ENCODE measurements at places on chromosomes 1 and 21.

DNA sequence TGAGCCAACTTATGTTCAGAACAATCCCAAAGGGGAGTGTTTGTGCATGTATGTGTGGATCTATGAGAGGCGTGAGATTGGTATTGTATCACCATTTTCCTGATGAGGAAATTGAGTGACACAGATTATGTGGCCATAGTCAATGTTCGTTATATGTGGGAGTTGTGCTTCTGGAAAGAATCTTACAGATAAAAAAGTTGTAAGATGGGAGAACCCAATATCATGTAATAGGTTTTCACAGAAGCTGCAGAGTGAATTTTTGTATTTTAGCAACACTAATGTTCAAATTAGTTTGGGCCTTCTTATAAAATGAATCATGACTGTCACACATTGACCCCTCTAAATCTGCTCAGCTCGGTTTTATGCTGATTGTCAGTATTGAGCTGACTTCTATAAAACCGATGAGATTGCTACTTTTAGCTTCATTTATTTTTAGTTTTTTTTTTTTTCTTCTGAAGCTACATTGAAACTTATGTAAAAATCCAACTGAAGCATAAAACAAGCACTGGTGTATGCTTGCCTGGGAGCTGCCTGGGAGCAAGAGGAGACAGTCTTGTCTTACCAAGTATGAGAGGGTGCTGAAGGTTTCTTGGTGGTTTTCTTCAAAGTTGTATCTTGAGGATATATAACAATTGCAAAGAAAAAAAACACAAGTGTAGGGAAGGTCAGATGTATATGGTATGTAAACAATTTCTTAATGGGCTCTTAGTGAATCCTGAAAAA, 4.1 kb downstream of the RWDD3 start:
- no peak for DNase-seq

- no peak for DNase-seq
Observed at GRCh38 chr1:179066471-179066870, 15.4 kb upstream of the TOR3A start.

DNA sequence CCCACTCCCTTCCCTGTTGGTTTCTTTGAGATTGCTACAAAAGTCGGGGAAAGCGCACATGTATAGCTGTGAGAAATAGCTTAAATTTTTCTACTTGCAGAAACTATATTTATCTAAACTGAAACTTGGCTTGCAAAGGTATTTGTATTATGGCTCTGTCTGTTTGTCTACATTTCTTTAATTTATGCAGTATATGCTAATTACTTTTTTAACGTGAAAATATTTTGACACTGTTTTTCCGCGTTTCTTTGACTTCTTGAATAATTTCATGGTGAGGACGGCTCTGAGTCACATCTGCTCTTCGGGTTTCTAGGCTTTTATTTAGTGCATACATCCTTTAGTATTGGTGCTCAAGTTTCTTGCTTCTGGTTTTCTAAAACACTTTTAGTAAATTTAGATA, 182.1 kb upstream of the ZRANB2 start:
- no peak for DNase-seq

DNA sequence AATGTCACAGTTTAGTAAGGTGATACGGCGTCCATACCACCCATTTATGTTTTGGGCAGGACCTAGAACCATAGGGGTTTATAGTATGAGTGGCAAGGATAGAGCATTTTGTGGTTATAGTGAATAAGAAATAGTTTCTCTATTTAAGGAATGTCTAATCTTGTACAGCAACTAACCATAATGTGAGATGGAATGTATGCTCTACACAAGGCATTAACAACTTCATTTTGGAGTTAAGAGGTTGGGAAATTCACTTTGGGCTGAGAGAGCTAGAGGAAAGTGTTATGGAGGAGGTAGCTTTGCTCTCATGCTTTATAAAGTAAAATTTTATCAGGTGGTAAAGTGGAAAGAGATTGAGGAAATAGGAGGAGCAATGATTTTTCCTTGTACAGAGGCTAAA, 3.0 kb upstream of the MCL1 start:
- DNase-seq: no peak

- DNase-seq: peak; percentile 82
Observed at GRCh38 chr1:180150982-180151381, 3.7 kb upstream of the QSOX1 start.

DNA sequence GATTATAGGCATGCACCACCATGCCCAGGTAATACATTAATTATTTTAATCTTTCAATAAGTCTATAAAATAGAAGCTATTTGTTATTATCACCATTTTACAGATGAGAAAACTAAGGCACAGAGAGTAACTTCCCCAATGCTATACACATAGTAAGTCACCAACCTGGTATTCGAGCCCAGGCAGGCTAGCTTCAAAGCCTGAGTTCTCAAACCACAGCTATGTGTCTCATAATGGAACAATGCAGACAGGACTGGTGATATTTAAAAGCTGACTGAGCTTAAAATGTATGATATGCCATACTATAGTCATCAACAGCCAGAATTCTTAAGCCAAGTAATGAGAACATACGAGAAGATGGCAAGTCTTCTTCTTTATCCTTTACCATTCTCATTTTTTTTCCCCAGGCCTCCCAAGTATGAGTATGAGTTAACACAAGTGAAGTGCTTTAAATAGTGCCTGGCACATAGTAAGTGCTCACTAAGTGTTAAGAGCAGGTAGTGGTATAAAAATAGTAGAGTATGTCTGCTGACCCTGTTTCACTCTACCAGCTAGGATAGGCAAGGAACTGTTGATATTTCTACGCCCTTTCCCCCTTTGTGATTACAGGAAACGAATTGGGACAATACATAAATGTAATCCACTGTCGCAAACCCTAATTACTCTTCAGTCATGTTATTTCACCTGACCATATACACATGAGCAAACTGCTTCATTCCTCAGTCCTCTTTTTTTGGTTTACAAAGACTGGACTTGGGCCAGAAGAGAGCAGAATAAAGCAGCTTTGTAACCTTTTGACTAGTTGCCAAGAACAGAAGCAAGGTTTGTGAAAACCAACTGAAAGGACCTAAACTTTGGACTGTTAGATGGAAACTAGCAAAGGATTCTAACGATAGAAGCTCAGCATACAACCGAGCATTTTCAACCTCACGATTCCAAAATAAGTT, 9.5 kb downstream of the EYA3 start:
- DNase-seq: no peak

- peak; percentile 3 for DNase-seq
Observed at GRCh38 chr1:190022709-190023108, 455.0 kb downstream of the BRINP3 start.

DNA sequence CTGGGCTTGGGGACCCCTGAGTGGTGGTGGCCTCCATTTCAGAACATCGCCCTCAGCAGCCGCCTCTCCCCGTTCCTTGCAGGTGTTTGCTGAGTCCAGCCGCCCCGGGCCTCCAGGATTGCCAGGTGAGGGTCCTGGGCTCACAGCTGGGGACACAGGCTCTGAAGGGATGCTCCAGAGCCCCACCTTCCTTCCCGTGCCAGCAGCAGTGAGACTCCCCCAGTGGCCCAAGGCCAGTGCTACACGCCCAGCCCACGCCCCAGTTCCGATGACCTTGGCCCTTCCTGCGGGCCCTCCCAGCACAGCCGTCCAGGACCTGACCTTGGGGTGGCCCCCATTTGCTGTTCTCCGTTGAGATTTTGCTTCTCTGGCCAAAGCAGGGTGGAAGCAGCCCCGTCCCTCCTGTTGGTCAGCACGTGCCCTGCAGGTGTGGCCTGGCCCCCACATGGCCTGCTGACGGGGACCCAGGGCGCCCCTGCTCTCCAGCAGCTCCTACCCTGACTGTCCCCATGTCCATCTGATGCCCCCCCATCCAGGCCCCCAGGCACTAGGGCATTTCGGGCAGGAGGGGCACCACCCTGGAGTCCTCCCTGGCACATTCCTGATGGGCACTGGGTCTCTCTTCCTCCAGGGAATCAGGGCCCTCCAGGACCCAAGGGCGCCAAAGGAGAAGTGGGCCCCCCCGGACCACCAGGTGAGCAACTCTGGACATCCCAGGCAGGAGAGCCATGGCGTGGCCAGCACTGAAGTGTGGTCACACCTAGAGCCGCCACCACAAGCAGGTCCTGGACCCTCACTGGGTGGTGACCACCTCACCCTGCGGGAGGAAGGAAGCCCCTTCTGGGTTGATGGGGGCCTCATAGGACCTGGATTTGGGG, 45.0 kb downstream of the SLC19A1 start:
- DNase-seq: no peak

GRCh38 chr1:36968730-36969129, 65.6 kb downstream of the GRIK3 start:
- DNase-seq: no peak

DNA sequence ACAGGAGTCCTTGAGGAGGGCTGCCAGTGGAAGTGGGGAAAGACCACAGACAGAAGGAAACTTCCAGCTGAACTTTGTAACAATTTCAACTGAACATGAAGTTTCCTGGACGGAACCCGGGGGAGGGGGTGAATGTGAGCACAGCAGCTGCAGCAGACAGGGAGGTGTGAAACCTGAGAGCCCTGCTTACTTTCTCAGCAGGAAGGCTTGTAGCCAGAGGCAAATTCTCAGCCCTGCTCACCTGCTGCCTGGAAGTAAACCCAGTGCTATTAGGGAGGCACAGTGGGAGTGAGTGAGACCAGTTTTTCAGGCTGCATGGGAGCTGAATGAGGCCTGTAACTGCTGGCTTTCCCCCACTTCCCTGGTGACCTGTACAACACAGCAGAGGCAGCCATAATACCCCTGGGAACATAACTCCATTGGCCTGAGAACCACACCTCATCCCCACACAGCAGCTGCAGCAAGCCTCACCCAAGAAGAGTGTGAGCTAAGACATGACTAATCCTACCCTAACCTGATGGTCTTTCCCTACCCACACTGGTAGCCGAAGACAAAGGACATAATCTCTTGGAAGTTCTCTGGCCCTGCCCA, 9.6 kb upstream of the SPRR2F start:
- DNase-seq: no peak
